Stromal cell of bone marrow (primary cell): ENCODE measurements at places on chromosomes 13 and 19.
A peak's percentile ranks its signal among the peaks of the same experiment; 100 is the strongest.

DNA sequence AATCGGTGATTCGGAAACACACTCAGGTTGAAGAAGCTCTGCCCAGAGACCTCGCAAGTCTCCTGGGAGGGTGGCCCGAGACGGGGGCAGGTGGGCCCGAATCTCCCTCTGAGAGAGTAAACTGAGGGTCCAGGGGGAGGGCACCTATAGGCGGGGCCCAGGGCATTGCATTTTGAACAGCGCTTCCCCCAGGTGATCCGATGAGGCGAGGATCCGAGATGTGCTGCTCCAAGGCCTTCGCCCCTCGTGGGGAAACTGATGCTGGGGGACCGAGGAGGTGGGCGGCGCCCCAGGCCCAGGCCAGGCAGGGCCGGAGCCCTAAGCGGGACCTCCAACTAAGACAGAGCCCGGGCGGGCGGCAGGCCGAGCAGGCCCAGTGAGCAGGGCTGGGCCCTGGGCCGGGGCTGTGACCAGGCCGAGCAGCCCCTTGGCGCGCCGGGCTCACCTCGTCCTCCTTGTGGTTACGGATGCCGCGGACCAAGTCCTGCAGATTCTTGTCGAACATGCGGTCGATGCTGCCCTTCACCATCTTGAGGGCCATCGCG, 500 bp downstream of the AP3D1 start:
- no peak for DNase-seq

DNA sequence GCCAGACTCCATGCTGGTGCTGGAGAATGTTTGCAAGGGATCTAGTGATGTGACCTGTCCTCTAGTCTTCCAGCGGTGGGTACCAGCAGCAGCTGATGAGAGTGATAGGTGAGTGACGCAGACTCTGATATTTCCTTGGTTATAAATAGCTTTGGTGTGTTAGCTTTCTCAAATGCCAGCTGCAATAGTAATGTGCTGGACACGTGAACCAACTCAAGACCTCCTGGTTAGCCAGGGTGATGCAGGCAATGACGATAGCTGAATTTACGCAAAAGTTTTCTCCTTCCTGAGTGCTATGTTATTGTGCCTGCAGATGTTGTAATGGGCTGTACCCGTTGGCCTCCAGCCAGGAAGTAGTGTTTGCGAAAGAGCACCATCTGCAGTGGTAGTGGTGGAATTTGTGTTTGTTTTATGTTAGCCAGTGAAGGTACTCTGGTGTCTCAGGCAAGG, 129.5 kb downstream of the CYSLTR2 start:
- DNase-seq = peak; percentile 78

DNA sequence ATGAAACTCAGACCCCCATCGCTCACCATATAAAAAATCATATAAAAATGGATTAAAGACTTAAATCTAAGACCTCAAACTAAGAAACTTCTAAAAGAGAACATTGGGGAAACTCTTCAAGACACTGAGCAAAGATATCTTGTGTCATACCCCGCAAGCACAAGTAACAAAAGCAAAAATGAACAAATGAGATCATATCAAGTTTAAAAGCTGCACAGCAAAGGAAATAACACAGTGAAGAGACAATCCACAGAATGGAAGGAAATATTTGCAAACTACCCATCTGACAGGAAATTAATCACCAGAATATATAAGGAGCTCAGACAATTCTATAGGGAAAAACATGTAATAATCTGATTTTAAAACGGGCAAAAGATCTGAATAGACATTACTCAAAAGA, 808.3 kb downstream of the LIG4 start:
- no peak for DNase-seq

DNA sequence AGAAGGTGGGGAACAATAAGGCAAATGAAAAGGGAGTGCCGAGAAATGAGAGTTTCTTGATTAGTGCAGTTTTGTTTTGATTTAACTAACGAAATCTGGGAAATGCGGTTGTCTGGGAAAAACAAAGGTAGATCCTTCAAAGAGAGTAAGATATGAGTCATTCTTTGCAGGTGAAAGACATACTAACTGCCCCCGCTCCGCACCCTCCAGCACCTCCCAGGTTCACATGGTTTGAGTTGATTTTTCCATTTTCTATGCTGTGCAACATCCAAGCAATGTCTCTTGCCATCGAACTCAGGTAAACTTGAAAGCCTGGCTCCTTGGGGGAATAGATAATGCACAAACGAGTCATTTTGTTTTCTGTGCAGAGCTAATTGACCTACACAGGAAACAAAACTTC, 84.1 kb upstream of the KLF12 start:
- DNase-seq = no peak

DNA sequence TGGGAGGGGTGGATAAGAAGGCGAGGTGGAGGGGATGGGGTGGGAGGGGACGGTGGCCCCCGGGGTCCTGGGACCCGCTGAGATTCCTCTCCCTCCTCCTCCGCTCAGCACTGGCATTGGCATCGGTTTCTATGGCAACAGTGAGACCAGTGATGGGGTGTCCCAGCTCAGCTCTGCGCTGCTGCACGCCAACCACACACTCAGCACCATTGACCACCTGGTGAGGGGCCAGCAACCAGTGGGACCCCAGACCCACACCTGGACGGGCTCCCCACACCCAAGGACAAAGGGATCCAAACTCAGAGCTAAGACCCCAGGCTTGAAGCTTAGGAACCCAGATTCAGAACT, 5.9 kb downstream of the TTYH1 start:
- no peak for DNase-seq

DNA sequence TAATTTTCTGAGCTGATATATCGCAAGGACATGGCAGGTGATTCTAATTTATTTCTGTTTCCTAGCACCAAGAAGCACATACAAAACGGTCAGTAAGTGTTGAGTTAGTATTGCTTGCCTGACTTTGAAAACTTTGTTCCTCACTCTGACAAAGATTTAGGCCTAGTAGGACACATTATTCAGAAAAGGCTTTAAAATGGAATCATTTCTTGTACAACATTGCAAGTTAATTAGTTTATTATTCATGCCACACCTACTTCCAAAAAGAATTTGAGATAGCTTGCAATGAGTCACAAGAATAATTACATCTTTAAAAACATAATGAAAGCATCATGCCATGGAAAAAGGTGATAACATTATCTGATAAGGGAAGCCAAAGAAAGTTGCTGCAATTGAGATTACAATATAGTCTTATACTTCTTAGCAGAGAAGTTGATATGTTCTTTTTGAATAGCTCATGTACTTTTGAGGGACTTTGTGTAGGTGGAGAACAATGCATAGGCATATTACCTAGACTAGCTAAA, 474.2 kb downstream of the KLF5 start:
- no peak for DNase-seq

DNA sequence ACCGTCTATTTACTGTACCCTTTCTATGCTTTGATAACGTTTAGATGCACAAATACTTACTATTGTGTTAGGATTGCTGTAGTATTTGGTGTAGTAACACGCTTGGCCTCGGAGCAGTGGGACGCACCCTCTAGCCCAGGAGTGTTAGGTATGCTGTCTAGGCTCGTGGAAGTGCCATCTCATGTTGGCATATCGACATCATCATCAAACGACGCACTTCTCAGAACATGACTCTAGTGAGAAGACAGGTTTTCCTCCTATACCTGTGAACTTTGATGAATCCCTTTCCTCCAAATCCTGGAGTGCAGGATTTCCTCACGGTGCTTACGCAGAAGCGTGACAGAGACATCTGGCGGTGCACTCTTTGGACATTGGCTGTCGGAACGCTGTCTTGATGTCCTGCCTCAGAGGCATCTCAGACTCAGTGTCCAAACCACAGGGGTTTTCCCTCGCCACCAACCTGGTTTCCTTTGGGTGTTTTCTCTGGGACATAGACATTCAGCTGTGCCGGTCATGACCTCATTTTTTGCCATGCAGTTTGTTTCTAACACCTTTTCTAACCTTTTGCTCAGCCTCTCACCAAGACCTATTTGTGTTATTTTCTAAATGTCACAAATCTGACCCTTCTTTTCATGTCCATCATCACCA, 6.3 kb downstream of the SNRNP70 start:
- no peak for DNase-seq

- DNase-seq = peak; percentile 39
Observed at GRCh38 chr19:44800461-44800860, 8.4 kb upstream of the BCAM start.

DNA sequence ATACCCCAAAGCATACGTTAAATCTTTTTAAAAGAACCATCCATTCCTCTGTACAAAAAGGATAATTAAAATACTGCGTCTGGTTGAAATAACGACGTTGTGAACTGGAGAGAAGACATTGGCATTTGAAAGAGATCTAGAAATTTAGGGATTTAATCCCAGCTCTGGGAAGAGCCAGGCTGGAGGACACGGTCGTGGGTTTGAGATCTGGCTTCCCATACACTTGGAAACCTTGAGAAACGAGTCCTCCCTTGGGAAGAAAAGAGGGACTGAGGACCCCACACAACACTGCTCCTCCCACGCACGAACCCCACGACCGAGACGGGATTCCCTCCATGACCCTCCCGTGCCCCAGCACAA, 625 bp downstream of the ZNF709 start:
- DNase-seq = no peak

- DNase-seq = peak; percentile 43
Observed at GRCh38 chr19:42140125-42140754, 8.0 kb upstream of the POU2F2 start.

DNA sequence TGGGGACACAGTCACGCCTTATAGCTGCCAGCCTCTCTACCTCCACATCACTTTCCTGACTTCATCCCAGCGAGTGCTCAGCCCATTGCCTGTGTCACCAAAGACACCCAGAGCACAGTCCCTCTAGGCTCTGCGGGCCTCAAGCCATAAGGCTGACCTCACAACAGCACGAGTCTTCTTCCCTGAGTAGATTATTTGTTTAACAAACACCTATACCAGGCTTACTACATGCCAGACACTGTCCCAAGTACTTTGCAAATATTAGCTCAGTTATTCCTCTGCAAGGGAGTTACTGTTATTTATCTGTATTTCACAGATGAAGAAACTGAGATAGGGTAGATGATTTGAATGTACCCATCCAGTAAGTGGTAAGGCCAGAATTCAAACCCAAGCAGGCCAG, 504.3 kb downstream of the COG6 start:
- DNase-seq = no peak

DNA sequence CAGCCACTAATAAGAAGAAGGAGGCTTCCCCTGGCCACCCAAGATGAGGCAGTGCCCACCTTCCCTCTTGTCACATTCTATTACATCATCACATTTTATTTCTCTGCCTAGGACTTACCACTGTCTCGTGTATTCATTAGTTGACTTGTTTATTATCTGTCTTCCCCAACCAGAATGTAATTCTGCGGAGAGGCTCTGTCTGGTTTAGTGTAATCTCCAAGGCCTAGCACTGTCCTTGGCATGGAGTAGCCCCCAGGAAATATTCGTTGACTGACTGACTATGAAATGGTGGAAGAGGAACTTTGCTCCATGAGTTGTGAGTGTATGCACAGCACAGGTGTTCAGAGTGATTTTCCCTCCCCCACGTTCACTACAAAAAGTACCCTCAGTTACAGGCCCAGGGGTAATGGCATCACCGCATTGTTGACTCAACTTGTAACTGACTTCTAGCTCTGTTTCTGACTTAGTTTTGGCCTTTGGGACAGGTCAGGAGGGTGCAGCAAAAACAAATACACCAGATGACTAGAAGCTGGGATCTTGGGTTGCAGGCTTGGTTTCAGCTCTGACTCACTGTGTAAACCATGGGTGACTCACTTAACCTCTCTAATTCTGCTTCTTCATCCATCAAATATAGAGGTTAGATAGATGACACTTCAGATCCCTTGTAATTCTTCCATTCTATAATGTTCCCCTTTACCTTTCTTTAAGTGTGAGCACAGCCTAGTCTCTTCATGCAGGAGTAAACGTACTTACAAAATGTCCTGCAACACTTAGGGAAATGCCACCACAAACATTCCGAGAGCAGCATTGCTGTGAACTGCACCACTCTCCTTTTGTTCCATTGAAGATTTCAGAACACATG, 229.7 kb downstream of the KCNRG start:
- DNase-seq = peak; percentile 95

DNA sequence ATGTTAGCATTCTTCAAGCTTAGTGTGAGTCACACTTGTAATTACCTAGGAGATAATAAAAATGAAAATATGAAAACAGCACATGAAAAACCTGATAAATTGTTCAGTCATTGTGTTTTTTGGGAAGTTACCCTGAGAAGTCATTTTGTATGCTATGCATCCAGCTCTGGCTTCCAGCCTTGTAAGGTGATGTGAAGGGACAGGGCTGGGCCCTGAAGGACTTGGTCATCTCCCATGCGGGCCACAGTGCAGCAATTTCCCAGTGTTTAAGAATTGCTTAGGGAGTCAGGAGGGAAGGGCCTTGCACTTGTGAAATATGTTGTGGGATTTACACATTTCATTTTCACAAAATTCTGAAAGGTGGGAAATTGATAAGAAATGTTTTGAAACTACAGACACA, 41.3 kb downstream of the ARHGEF7 start:
- DNase-seq = no peak

- no peak for DNase-seq
Observed at GRCh38 chr13:20127562-20128458, 33.0 kb downstream of the GJA3 start.

GRCh38 chr19:48654299-48655059, 8.5 kb upstream of the CA11 start:
- DNase-seq = no peak

DNA sequence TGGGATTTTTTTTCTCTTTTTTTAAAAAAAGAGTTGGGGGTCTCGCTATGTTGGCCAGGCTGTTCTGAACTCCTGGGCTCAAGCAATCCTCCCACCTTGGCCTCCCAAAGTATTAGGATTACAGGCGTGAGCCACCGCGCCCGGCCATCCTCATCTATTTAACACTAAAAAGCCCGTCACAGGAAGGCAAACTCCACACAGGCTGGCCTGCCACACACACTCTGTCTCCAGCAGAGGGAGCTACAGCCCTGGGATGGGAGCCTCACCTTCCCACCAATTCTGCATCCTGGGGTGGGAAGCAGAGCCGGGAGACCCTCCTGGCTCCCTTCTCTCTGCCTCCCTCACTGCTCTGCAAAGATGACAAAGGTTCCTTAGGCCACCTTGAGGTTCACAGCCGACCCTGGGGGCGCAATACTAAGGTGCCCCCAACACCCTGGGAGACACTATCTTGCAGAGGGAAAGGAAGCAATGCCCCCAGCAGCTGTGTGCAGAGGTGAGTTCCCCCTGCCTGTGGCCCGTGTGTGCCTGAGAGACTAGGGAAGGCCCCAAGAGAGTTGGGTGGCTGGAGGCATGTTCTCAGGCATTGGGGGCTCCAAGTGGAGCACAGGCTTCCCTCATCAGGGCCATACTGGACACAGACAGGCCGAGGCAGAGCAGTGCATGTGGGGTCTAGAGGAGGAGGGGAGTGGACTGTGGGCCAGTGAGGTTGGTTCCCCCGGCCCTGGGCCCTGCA, 27.4 kb upstream of the TIMM44 start:
- DNase-seq = peak; percentile 10

GRCh38 chr19:10424011-10424637, 3.8 kb downstream of the PDE4A start:
- DNase-seq = no peak

GRCh38 chr19:57637379-57637778, 4.4 kb downstream of the ZNF211 start:
- no peak for DNase-seq

DNA sequence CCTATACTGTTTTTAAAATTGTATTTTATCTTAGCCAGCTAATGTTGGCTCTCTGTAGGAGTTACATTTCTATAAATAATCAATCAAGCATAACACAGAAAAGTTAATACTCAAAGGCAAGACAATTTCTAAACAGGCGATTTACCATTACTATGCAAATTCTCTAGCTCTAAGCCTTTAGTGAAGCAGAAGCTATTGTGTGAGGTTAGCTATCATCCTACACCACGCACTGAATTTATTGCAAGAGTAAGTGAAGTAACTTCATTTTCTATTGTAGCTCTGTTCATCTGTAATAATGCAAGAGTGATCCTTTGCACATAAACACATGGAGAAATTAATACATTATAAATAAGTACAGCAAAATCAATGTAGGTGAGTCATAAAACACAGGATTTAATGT, 439.3 kb downstream of the PCDH9 start:
- no peak for DNase-seq
